Astrocyte of the spinal cord (primary cell): ENCODE measurements at places on chromosomes 2 and 18.

- no peak for DNase-seq
These were observed 394.1 kb upstream of the ATP5MC3 start for GRCh38 chr2:175575346-175576258.

GRCh38 chr18:65822826-65823225 lies 72.0 kb downstream of the CDH7 start:
- DNase-seq, result no peak

- peak; percentile 68 for DNase-seq
These were observed 22.2 kb upstream of the ITSN2 start for GRCh38 chr2:24382363-24383073.

GRCh38 chr2:126864861-126865260 lies 33.8 kb upstream of the TEX51 start:
- DNase-seq, result no peak

- DNase-seq, result peak; percentile 5
These were observed 3.4 kb downstream of the B4GALT6 start for GRCh38 chr18:31680831-31681568.

- DNase-seq, result no peak
These were observed 7.0 kb upstream of the LYPD1 start for GRCh38 chr2:132676999-132677398.

DNA sequence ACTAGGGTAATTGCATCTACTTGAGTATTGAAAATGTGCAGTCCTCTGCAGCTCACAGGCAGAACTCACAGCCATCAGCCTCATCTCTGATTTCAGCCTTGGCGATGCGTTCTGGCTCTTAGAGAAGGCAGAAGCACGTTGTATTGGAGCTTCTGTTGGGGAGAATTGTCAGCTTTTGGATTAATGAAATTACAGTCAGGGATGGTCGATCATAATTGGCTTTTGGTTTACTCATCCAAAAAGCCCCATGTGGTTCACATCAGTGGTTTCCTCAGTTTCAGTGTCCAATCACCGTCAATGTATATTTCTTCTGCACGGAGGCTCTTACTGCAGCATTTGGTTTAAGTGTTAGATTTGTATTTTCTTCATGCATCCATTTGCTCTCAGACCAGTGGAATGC lies 218.5 kb upstream of the SOX11 start:
- no peak for DNase-seq

GRCh38 chr2:161415987-161416707 lies at the start of gene TBR1:
Gene TBR1, plus strand, starts transcription at chr2:161416297. Its CDS starts 114 bp downstream, at chr2:161416411.
- DNase-seq, result peak; percentile 7

DNA sequence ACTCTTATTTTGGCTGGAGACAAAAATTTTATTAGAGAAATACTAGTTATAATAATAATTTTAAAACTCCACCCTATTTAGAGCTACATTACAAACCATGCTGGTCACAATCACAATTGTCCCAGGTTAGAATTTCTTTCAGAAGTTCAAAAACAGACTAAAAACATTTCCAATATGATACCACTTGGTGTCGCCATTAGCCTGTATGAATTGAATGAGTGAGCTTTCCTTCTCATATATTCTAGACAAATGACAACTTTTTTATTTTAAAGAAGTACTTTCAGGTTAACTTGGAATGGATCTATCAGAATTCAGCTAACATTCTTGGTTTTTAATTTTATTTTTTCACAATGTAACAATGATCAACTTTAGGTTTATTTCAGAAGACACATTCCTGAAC lies 48.0 kb downstream of the SERPINB8 start:
- peak; percentile 27 for DNase-seq
